Psoas muscle (tissue), 8 donors: ENCODE measurements at places on chromosomes 2 and 18.
A peak's percentile ranks its signal among the peaks of the same experiment; 100 is the strongest.

GRCh38 chr2:208256192-208256782 is 1.4 kb upstream of the IDH1 start:
- H3K36me3 ChIP-seq: no peaks in the 10 kb centered on the region
- no peak for DNase-seq
- H3K27me3 ChIP-seq: no peaks in the 10 kb centered on the region
- H3K4me3 ChIP-seq: no peak overlapping the region

- no peaks in the 10 kb centered on the region for H3K4me1 ChIP-seq
- no peak overlapping the region for H3K27ac ChIP-seq
- no peak for DNase-seq
- H3K27me3 ChIP-seq: no peaks in the 10 kb centered on the region
- H3K4me3 ChIP-seq: no peak overlapping the region
- peaks cover 4% of the 10 kb centered on the region for H3K36me3 ChIP-seq
Observed at GRCh38 chr2:159262904-159263303, 23.6 kb downstream of the WDSUB1 start.

DNA sequence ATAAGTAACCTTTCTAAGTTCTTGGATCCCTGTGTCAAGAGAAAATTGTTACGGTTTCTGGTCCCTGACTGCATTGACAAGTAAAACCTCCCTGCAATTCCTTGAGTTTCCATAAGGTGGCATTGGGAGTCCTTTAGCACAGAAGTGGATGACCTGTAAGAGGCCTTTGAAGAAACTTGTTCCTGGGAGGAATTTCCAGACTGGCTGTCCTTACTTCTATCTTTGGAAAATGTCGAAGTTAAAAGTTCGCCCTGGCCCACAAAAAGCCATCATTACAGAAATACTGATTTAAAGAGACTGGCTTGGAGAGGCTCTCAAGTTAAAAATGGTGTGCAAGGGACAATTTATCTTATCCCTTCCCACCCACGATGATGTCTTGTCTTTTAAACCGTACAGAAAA is 218.4 kb downstream of the CDH20 start:
- H3K27ac ChIP-seq: no peak overlapping the region
- H3K36me3 ChIP-seq: no peaks in the 10 kb centered on the region
- H3K27me3 ChIP-seq: no peaks in the 10 kb centered on the region
- H3K4me1 ChIP-seq: no peaks in the 10 kb centered on the region
- DNase-seq: no peak
- H3K4me3 ChIP-seq: no peak overlapping the region

GRCh38 chr2:29765721-29766120 is 155.7 kb downstream of the ALK start:
- DNase-seq: no peak
- no peaks in the 10 kb centered on the region for H3K4me1 ChIP-seq
- H3K36me3 ChIP-seq: no peaks in the 10 kb centered on the region
- H3K4me3 ChIP-seq: no peak overlapping the region

DNA sequence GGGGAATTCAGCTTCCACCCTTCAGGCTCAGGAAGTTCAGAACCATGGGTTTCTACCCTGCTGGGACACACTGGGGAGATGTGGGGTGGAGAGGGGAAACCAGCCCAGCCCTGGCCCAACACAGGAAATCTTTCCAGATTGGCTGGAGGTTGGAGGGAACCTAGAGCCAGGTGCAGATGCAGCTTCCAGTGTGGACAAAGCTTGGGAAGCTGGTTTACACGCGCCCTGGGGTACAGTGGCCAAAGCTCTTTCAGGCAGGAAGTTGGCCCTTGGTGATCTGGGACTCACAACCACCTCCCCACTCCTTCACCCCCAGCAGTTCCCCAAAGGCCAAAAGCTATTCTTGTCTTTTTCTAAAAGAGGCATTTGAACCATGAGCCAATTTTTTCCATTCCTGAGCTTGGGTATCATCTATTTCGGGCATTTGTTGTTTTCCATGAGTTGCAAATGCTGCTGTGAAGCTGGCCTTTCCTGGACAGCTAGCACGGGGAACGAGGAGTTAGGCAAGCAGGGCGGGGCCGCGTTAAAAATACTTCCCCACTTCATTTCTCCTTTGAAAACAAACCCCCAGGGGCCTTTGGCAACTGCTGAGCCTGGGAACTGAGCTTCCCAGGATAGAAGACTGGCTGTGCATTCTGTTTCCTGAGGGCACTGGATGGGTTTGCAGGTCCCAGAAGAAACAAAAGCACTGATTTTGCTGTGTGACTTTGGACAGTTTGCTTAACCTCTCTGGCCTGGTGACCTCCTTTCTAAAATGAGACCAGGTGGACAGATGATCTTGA is 3.1 kb upstream of the ARID5A start:
- peak; percentile 93 for DNase-seq
- peaks cover 67% of the 10 kb centered on the region for H3K4me1 ChIP-seq
- H3K27me3 ChIP-seq: no peaks in the 10 kb centered on the region
- no peak overlapping the region for H3K4me3 ChIP-seq
- H3K36me3 ChIP-seq: no peaks in the 10 kb centered on the region

GRCh38 chr2:183229386-183229785 is 105.1 kb downstream of the NUP35 start:
- peaks cover 22% of the 10 kb centered on the region for H3K4me1 ChIP-seq
- H3K27me3 ChIP-seq: no peaks in the 10 kb centered on the region
- H3K4me3 ChIP-seq: no peak overlapping the region
- DNase-seq: no peak
- H3K27ac ChIP-seq: no peak overlapping the region
- H3K36me3 ChIP-seq: no peaks in the 10 kb centered on the region

GRCh38 chr2:111618226-111618977 is 265.6 kb downstream of the ANAPC1 start:
- no peak overlapping the region for H3K4me3 ChIP-seq
- H3K4me1 ChIP-seq: peaks cover 9% of the 10 kb centered on the region
- no peak overlapping the region for H3K27ac ChIP-seq
- no peaks in the 10 kb centered on the region for H3K36me3 ChIP-seq
- DNase-seq: peak; percentile 68
- H3K27me3 ChIP-seq: no peaks in the 10 kb centered on the region

- peak overlapping the region; percentile 23 for H3K27ac ChIP-seq
- no peaks in the 10 kb centered on the region for H3K27me3 ChIP-seq
- no peak overlapping the region for H3K4me3 ChIP-seq
- H3K36me3 ChIP-seq: no peaks in the 10 kb centered on the region
- H3K4me1 ChIP-seq: peaks cover 68% of the 10 kb centered on the region
- DNase-seq: no peak
Observed at GRCh38 chr2:101710036-101710435, 12.5 kb downstream of the MAP4K4 start.

DNA sequence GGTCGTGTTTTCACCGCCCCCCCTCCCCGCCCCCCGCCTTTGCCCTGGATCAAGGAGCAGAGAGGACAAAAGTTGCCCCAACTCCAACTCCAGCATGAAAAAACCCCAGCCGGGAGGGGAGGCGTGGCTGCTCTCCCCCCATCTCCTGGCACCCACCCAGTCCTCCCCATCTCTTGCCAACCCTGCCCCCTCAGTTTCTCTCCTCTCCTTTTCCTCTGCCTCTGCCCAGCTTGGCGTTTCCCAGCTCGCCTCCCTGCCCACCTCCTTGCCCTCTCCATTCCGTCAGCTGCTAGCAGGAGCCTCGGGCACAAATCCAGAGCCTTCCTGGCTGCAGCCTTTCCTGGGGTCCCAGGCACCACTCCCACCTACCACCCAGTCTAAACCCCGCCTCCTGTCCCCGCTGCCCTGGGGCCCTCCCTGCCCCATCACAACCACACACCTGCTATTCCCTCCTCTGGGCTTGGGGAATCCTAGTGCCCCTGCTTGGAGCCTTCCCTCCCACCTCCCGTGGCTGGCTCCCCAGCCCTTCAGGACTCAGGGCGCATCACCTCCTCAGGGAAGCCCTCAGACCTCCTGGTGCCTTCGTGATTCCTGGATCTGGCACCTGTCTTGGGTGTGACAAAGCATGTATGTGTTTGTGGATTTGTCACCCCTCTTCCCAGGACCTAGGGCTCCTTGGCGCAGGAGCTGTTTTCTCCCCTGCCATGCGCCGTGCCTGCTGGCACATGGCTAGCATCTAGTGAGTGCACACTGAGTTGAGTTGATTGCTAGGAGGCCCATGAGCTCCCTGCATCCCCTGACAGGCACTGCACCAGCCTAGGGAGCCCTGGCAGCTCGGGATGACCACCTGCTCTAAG is 209.1 kb downstream of the TFCP2L1 start:
- H3K36me3 ChIP-seq: no peaks in the 10 kb centered on the region
- no peaks in the 10 kb centered on the region for H3K4me1 ChIP-seq
- no peak for DNase-seq

DNA sequence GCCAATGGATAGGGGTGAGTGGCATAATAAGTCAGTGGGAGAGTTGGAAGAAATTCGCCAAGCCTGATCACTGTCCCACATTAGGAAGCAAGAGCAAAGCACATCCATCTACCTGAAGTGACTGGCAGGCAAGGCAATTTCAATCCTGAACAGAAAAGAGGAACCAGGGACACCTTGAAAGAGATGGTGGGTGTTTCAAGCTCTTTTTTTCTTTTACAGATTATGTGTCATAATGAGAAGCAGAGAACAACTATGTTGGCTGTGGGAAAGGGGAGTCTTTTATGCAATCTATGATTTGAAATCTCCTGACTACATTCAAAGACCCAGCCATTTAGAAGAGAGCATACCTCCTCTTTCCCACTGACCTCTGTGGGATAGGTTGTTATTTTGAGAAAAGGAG is 63.5 kb downstream of the TGIF1 start:
- H3K27me3 ChIP-seq: no peaks in the 10 kb centered on the region
- H3K27ac ChIP-seq: no peak overlapping the region
- DNase-seq: no peak
- H3K36me3 ChIP-seq: no peaks in the 10 kb centered on the region
- H3K4me3 ChIP-seq: no peak overlapping the region
- no peaks in the 10 kb centered on the region for H3K4me1 ChIP-seq

DNA sequence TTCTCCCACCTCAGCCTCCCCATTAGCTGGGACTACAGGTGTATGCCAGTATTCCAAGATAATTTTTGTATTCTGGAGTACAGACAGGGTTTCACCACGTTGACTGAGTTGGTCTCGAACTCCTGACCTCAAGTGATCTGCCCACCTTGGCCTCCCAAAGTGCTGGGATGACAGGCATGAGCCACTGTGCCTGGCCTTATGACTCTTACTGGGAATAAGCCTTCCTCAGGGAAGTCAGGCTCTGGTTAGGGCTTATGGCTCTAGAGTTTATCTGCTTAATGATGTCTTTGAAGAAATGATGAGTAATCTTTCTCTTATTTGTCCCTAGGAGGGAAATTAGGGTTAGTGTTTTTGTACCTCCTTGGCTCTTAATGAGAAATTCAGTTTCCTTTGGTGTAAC is 187.7 kb downstream of the FAM210A start:
- DNase-seq: no peak
- no peaks in the 10 kb centered on the region for H3K36me3 ChIP-seq
- H3K27ac ChIP-seq: no peak overlapping the region
- no peaks in the 10 kb centered on the region for H3K27me3 ChIP-seq
- no peak overlapping the region for H3K4me3 ChIP-seq

- no peaks in the 10 kb centered on the region for H3K4me1 ChIP-seq
- H3K36me3 ChIP-seq: no peaks in the 10 kb centered on the region
- no peaks in the 10 kb centered on the region for H3K27me3 ChIP-seq
- DNase-seq: no peak
- no peak overlapping the region for H3K4me3 ChIP-seq
Observed at GRCh38 chr2:63438181-63438580, 150.1 kb downstream of the WDPCP start.

DNA sequence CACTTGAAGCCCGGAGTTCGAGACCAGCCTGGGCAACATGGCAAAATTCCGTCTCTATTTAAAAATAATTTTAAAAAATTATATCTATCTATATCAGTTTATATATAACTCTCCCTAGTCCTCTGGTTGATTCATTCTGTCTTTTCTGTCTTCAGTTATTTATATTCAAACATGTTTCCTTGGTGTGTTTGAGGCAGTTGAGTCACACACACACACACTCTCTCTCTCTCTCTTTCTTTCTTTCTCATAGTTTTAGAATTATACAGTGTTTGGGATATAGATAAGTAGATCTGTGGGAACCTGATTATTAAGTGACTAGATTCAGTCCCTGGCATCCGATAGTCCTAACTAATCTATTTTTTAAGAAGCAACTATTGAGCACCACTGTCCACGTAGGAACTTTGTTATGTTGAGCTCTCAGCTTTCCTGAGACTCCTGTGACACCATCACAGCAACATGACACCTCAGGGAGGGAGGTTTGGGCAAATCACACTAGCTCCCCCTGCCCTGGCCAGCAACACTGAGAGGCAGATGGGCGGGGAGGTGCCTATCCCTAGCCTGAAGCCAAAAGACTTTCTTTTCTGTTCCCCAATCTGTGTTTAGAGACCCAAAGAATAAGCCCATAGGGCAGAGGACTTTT is 482.7 kb downstream of the DLGAP1 start:
- no peak for DNase-seq
- H3K4me3 ChIP-seq: no peak overlapping the region
- H3K4me1 ChIP-seq: no peaks in the 10 kb centered on the region
- H3K27me3 ChIP-seq: no peaks in the 10 kb centered on the region

GRCh38 chr2:88187927-88188326 is 17.8 kb downstream of the THNSL2 start:
- H3K4me1 ChIP-seq: no peaks in the 10 kb centered on the region
- no peaks in the 10 kb centered on the region for H3K27me3 ChIP-seq
- H3K4me3 ChIP-seq: no peak overlapping the region
- no peak for DNase-seq

DNA sequence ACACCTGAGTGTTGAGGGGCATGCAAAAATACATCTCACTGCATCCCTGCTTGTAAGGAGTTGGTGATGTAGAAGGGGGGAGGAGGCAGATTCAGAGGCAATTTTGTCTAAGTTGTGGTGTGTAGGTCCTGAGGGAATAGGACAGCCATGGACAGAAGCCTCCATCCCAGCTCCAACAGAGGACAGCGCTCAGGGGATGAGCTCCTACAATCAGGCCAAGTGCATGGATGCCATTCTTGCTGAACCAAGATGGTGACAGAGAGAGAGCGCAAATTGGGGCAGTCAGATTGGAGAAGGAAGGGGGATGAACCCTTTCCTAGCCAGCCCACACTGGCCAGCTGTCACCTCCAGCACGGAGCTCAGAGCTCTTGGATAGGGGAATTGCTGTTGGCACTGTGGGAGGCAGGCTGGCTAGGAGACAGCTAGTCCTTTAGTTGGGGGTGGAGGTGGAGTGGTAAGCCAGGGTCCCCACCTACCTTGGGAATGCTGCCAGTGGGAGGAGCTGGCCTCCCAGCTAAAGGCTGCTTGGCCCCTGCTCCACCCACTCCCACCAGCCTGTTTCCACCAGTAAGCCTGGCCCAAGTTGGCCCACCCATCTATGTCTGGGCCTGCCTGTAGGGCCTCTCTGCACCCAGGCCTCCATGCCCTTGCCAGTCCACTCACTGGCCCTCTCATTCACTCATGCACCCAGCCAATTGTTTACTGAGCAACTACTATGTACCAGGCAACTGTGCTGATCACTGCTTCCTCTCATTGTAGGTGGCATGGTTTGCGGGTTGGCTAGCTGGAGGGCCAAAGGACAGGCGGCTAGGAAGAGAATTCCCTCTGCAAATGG is 2.5 kb upstream of the PER2 start:
- DNase-seq: peak; percentile 48
- H3K4me3 ChIP-seq: no peak overlapping the region
- no peak overlapping the region for H3K27ac ChIP-seq
- H3K36me3 ChIP-seq: no peaks in the 10 kb centered on the region
